ENCODE measurements at places on chromosomes 7 and 10.

DNA sequence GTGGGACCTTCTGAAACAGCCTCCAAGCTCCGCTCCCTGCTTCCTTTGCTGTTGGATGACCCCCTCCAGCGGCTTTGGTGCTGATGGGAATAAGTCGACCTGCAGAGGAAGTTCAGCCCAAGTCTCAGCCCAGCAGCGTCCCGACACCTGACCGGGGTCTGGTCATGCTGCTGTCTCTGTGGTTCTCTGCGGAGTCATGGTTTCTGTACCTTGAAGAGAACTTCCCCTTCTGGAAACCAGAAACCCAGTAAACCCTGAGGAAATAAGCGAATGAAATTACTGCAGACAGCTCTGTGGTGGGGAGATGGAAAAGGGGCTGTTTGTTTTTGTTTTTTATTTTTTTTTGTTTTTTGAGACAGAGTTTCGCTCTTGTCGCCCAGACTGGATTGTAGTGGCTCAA lies 18.3 kb upstream of the ZNF12 start:
- no peak for DNase-seq

- DNase-seq, result no peak
Observed at GRCh38 chr10:48671914-48672595, 12.6 kb upstream of the WDFY4 start.

DNA sequence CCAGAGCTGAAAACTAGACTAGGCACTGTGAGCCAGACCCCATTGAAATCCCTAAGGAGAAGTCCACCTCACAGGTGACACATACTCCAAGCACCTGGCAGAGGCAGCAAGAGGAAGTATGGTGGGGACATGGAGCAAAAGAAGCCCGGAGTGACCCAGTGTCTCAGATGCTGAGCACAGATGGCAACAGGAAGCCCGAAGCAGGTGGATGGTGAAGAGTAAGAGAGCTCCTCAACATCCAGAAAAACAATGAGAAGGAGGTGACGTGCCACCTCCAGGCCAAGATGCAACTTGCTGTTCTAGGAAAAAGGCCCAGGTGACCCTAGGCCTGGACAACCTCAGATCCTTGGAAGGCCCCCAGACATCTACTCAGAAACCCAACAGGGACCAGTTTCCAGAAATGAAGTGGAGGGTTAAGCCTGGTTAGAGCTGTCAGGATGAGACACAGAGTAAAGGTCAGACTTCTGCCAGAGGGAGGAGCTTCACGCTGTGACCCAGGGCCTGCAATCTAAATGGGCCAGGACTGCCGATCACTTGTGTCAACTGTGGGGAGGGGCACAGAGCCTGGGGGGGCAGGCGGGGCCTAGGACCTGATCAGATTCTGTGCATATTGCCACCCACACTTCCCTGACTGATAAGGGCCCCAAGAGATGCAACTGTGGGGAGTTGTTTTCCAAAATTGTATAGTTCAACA lies 2.4 kb upstream of the COBL start:
- DNase-seq, result no peak

- DNase-seq, result no peak
Observed at GRCh38 chr7:92682903-92683539, 92.8 kb upstream of the FAM133B start.

- DNase-seq, result no peak
Observed at GRCh38 chr10:69486922-69487730, 35.9 kb downstream of the TSPAN15 start.

DNA sequence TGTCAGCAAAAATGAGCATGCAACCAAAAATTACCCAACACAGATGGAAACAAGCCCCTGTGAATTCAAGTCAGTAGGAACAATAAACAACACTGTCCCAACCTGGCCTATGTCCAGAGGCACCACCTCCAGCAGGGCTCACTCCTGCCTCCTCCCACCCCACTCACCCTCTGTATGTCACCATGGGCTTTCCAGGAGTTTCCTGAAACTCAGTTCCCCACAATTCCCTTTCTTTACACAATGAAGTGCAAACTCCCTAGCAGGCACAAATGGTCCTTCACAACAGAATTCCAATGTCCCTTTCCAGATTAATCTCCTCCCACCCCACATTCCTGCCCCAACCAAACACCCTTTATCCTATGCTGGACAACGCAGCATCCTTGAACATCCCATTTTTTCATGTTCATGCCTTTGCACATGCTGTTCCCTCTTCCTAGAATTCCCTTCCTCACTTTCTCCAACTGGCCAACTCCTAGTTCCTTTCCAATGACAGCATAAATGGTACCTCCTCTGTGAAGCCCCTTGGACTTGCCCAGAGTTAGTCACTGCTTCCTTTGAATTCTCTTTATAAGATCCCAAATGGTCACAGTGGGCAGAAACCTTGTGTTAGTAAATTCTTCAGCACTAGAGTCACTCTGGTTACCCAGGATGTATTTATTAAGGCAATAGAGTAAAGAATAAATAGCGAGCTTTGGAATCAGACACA lies 157.5 kb downstream of the SLIT1 start:
- DNase-seq, result no peak

DNA sequence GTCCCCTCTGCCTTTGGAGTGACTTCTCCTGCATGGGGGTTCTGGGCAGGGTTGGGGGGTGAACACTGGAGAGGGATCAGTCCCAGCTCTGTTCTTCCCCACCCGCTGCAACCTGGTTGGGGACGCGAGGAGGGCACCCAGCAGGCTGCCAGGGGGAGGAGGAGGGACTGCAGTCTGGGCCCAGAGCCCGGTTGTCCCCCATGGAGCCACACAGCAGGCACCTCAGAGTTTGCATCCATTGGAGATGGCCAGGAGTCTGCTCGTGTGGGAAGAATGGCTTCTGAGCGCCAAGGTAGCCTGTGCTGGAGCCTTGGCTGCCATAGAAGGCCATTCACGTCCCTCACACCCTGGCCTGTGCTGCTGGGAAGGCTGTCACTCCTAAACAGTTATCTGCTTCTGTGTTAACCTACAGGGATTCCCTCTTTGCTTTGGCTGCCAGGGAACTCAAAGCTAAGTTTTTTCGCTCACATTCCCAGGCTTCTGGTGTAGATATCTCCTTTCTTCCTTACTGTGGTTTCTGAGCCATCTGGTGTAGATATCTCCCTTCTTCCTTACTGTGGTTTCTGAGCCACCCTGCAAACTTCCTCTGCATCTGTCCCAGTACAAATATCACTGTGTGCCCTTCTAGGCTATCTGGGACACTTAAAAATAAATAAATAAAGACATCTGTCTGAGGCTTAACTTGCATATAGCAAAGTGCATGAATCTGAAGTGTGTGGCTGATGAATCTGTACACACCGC lies 133.7 kb downstream of the LHPP start:
- DNase-seq, result no peak

DNA sequence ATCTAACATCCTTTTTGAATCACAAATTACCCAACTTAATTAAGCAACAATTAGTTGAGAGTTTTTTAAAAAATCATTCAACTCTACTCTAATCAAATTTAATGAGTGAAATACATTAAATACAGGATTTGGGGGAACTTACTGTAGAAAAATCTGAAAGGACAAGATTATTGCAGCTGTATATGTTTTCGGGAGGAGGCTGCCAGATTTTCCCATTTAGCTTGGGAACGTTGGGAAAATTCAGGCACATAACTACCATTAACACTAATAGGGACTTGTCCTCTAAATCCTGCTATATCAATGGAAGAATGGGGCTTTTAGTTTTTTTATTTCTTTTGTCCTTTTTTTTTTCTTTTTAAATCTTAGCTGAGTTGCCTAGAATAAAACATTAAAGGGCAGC lies 691.4 kb upstream of the FZD8 start:
- DNase-seq, result no peak

GRCh38 chr10:49162761-49163310 lies 25.4 kb downstream of the TMEM273 start:
- no peak for DNase-seq

- DNase-seq, result no peak
Observed at GRCh38 chr7:6623589-6624245, 8.3 kb downstream of the ZNF853 start.

- DNase-seq, result no peak
Observed at GRCh38 chr7:106583100-106583499, 77.9 kb downstream of the CCDC71L start.

DNA sequence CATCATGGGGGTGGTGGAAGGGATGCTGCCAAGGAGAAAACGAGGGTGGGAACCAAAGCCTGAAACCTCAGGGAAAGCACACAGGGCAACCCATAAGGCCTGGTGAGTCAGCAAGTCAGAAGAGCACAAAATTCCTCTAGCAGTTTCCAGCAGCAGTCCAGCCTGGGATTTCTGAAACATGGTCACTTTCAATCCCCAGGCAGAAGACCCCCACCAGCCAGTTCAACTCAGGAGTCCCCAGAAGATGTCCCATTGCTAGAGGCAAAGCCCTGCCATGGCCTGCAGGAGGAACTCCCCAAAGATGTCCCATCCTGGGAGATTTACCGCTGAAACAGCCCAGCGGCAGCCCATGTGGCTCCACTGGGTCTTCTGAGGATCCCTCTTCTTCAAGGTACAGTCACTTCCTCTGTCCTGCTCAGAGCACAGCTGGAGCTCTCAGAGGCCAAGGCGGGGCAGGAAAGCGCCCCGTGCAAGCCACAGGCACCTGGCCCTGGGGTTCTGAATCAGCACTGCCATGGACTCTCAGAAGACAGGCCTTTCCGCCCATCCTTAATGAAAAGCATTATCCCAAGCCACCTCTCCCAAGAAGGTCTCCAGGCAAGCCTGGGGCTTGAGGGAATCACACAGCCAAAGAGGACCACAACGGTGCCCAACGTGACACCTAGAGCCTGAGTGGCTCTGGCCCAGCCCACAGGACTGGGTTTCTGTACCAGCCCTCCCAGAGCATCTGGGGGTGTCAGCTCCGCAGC lies 196.9 kb downstream of the GRID1 start:
- DNase-seq, result no peak

DNA sequence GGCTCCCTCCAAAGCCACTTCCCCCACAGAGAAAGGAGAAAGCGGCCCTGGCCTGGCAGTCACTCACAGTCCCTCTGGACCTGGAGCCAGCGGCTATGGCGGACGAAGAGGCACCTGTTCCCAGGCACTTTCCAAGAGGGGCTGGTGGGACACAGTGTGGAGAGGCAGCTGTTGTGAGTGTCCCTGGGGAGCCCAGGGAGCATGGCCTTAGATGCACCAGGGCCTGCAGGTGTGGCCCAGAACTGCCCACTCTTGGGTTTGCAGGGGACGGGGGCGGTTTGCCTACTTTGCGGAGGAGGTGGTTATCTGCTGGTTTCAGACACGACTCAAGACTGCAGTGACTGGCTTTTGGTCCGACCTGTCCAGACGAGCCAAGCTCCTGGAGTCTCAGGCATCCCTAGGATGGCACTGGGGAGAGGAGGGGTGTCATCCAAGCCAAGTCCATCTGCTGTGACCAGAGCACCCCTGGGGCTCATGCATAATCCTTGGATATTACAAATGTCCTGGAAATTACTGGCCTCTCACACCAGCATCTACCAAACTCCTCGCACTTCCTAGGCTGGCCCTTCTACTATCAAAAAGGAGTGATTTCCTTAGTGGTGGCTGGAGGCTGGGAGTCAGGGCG lies 18.4 kb downstream of the CTBP2 start:
- no peak for DNase-seq

GRCh38 chr10:127986531-127987466 lies 79.9 kb downstream of the PTPRE start:
- no peak for DNase-seq

GRCh38 chr10:59177031-59177797 lies 771 bp downstream of the PHYHIPL start:
- peak; percentile 23 for DNase-seq

DNA sequence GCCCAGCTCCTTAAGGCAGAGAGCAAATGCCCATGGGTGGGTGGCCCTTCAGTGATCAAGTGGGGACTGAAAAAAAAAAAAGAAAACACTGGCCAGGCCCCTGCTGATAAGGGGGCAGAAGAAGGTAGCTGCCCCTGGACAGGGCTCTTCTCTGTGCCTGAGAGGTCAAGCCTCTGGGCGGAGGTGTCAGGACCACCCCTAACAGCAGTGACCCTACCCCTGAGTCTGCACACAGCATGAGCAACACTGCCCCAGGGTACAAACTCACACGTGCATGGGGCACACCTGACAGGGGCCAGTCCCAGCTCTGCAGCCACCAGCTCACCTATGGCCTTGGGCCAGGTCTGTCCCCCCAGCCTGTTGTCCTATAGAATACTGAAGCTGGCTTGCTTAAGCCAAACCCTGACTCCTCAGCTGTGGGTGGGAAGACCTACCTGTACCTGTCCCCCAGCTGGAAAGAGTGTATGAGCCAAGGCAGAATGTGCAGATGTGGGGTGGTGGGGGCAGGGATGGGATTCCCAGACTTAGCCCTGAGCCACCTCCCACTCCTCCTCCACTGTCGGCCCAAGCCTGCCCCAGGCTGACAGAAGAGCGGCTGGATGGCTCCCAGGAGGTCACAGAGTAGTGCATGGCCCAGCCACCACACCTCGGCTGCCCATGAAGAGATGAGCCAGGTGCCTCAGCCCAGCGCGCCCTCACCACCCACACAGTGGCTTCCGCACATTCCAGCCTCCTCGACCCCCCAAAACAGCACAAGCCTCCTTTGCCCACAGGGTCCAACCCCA lies 23.7 kb downstream of the KCNH2 start:
- no peak for DNase-seq

GRCh38 chr7:20503278-20503950 lies 112.1 kb upstream of the ABCB5 start:
- DNase-seq, result no peak

- DNase-seq, result no peak
Observed at GRCh38 chr10:97338041-97338440, 3.5 kb upstream of the FRAT2 start.

DNA sequence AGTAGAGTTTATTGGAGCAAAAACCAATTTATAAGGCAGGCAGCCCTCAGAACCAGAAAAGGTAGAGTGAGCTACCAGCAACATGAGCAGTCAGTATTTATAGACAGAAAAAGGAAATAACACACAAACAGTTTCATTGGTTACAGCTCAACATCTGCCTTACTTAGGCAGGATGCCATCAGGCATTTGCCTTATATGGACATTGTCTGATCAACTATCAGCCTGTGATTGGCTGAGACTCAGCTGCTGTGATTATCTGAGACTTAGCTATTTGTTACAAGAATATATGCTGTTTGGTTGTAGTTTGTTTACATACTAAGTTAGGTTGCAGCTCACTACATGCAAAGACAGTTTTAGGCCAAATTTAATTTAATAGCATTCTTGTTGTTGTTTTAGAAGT lies 60.4 kb upstream of the CDK1 start:
- DNase-seq, result no peak

DNA sequence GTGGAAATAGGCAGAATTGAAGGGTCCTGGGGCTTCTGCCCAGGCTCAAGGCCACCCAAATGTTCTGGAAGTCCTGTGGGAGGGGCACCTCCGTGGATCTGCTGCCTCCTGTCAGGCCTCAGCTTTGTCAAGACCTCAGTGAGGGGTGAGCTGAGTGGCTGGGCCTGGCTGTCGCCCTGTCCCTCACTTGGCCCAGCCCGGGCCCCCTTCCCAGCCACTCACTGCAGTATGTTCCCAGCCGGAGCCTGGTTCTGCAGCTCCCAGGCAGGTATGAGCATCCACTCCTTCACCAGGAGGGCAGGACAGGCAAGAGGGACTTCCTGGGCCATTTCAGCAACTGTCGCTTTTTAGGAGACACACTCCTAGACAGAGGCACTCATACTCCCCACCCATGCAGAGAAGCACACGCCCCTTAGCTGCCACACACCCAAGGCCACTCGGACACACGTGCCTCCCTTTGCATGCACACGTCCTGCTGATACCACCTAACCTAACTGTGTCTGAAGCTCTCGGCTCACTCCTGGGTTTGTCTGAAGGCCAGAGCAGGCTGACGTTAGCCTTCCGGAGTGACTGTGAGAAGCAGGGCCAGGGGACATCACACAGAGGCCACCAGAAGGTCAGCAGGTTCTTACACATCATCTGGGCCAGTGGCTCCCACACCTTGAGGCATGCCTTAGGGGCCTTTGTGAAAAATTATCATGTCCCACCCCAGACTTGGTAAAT lies 72.2 kb upstream of the COL13A1 start:
- DNase-seq, result no peak

GRCh38 chr7:18997477-18998150 lies 119.8 kb downstream of the TWIST1 start:
- DNase-seq, result no peak

All from RWPE2 (cell line).